ENCODE measurements at places on chromosomes 13 and 19. TPM values are rescaled to one million over a fixed set of nuclear protein-coding genes. Genes with fewer than 3 reads are reported as not detected.

The KCNN1 gene
- polyA plus RNA-seq = 0.08 TPM

The ASPDH gene
- not detected for polyA plus RNA-seq

The SERPINE3 gene
- polyA plus RNA-seq = not detected

The CGB5 gene
- polyA plus RNA-seq = not detected

The TTYH1 gene
- polyA plus RNA-seq = 0.85 TPM

The CEACAM3 gene
- polyA plus RNA-seq = not detected

The KDELR1 gene
- polyA plus RNA-seq = 60.0 TPM

The HAUS5 gene
- polyA plus RNA-seq = 3.8 TPM

The NLRP4 gene
- polyA plus RNA-seq = not detected

The DHDH gene
- 0.15 TPM for polyA plus RNA-seq

The SSC5D gene
- polyA plus RNA-seq = 0.91 TPM

The ATP8A2 gene
- polyA plus RNA-seq = 0.01 TPM

The ZNF780B gene
- 11.0 TPM for polyA plus RNA-seq

The PEX11G gene
- 3.4 TPM for polyA plus RNA-seq

The ZNF836 gene
- 3.0 TPM for polyA plus RNA-seq

The CACNG8 gene
- polyA plus RNA-seq = 0.15 TPM

The PSG1 gene
- not detected for polyA plus RNA-seq

The FCER2 gene
- polyA plus RNA-seq = 0.15 TPM

The GAS6 gene
- polyA plus RNA-seq = 96.7 TPM

The MIR17HG gene
- polyA plus RNA-seq = 0.22 TPM

The TEX26 gene
- polyA plus RNA-seq = not detected

The ZNF468 gene
- 5.8 TPM for polyA plus RNA-seq

The CLIP3 gene
- 1.3 TPM for polyA plus RNA-seq

The TEAD2 gene
- polyA plus RNA-seq = 52.2 TPM

The SERP2 gene
- 16.6 TPM for polyA plus RNA-seq

The ERVK3-1 gene
- 61.1 TPM for polyA plus RNA-seq

The ZNF524 gene
- polyA plus RNA-seq = 33.9 TPM

The LSM14A gene
- 109 TPM for polyA plus RNA-seq

The ELANE gene
- 0.53 TPM for polyA plus RNA-seq

The MATK gene
- 0.57 TPM for polyA plus RNA-seq

The FFAR3 gene
- polyA plus RNA-seq = 0.15 TPM

The GPR183 gene
- polyA plus RNA-seq = 0.72 TPM

The CFD gene
- 123 TPM for polyA plus RNA-seq

The CPB2 gene
- polyA plus RNA-seq = not detected

The PSG3 gene
- not detected for polyA plus RNA-seq

The POGLUT2 gene
- 6.7 TPM for polyA plus RNA-seq

All from heart left ventricle (tissue), 16 donors.